ENCODE measurements at places on chromosomes 6 and 20.

DNA sequence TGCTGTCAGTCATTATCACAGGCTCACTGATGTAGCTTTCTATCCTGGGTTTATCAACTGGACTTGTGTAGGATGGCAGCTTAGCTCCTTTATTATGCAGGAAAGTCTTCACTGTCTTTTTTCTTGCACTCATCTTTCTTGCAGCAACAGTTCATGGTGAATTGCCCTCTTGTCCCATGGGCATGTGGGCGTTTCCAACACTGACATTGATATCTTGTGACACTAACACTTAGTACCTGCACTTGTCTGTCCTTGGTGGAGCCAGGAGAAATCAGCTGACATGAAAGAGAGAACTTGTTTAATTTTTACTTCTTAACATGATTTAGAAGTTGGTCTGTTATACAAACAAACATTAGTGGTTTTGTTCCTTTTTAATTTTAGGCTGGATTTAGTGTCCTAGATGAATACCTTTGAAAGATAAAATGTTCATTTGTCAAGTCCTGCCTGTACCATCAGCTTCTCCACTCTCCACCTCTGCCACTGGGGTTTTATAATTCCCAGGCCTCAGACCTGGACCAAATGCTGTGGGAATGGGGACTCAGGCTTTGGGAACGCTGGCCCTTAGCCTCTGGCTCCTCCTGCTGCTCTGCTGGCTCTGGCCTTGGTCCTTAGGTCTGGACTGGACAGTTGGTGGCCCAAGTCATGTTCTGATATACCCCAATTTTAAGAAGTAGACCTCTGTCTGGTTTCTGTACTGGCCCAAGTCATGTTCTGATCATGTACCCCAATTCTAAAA lies 161.0 kb upstream of the LAMP5 start:
- DNase-seq, result peak; percentile 45

DNA sequence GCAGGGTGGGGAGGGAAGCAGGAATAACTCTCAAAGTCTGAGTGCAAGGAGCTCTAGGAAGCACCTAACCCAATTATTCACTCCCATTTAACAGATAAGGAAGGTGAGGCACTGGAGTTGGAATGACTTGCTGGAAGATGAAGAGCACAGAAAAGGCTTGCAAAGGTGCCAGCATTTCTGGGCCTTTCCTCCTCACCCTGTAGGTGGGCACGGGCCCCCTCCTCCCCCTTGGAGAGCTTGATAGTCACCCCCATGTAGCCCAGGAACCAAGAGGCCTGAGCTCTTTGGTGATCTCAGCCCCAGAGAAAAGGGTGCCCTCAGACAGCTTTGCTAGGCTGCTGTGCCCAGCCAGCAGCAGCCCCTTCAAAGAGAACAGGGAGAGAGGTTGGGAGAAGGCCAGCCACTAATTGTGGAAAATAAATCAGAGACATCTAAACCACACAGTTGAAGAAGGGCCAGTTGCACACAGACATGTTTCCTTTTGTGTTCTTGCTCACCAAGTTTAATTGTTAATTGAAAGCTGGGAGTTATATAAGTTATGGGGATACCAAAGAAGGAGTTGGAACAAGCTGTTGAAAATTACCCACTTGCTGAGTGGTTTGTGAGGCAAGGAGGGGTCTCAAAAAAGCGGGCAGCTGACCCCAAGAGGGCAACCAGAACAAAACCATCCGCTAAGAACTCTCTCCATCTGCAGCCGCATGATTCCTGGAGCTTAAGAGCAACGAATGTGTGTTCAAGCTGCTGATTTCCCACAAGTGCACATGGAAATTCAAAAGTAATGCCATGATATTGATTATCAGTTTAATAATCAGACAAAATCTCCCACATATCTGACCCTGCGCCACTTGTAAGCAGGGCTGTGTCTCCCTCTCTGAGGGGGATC lies 77.0 kb downstream of the MRPL14 start:
- no peak for DNase-seq

GRCh38 chr6:39638126-39638822 lies 86.9 kb downstream of the KIF6 start:
- no peak for DNase-seq

- DNase-seq, result peak; percentile 78
These were observed 1.8 kb downstream of the FOXO3 start for GRCh38 chr6:108562503-108562993.

DNA sequence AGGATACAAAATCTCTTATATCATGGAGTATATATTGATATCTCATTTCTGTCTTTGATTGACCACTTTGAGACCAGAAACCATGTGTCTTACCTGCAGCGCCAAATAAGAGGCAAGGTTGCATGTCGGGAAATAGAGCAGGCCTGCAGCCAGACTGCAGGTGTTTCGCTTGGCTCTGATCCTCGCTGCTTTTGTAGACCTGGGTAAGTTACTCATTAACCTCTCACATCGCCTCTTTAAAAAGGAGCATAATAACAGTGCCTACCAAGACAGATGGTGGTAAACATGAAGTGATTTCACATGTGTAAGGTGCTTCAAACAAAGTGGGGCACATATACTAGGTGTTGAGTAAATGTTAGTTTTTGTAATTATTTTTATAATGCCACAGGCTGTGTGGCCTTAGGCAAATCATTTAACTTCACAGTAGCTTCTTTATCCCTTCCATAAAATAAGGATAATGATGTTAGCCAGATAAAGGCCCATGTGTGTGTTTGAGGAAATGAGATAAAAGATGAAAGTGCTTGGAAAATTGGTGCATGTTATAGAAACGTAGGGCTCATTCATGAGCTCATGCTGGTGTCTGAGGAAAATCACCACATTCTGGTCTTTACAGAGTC lies 248.8 kb upstream of the MAP3K7 start:
- no peak for DNase-seq

DNA sequence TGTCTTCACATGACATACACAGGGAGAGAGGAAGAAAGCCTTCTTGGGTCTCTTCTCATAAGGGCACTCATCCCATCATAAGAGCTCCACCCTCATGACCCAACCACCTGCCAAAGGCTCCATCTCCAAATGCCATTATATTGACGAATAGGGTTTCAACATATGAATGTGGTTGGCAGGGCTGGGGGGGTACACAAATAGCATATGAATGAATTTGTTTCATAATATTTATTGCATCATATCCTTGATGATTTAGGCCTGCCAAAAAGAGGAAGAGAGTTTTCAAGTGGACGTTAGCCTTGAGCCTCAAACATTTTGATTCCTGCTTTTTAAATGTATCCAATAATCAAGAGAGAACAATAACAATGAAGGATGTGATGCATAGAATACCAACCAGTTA lies 26.2 kb upstream of the OPRM1 start:
- peak; percentile 71 for DNase-seq

DNA sequence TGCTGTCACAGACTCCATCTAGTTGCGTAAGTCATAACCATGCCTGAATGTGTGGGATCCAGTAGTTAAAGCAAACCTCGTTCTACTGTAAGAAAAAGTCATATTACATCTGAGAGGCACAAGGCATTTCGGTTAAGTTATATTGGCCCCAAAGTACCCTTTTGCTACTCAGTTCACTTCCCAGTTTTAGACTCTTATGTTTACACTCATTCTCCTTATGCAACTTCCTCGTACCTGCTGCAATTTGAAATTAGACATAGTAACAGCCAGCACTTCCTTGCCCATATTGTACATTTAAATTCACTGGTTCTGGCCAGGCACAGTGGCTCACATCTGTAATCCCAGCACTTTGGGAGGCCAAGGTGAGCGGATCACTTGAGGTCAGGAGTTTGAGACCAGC lies 37.0 kb downstream of the PEX7 start:
- peak; percentile 12 for DNase-seq

DNA sequence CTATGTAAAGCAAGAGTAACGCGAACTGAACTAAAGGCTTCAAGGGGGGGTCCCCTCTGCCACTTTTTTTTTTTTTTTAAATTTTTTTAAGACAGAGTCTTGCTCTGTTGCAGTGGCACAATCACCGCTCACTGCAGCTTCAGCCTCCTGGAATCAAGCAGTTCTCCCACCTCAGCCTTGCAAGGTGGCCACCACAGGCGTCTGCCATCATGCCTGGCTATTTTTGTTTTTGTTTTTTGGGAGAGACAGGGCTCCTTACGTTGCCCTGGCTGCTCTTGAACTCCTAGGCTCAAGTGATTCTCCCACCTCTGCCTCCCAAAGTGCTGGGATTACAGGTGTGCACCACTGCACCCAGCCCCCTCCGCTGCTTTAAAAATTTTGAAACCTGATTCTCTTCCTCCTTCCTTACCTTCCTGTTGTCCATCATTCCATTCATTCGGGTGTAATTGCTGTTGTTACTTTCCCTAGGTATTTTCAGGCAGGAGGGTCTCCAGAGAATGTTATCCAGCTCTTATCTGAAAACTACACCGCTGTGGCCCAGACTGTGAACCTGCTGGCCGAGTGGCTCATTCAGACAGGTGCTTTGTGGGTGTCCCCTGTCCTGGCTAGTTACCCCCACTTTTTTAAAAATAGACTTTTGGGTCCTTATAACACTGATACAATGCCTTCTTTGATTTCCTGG lies 5.4 kb downstream of the NELFCD start:
- DNase-seq, result no peak

DNA sequence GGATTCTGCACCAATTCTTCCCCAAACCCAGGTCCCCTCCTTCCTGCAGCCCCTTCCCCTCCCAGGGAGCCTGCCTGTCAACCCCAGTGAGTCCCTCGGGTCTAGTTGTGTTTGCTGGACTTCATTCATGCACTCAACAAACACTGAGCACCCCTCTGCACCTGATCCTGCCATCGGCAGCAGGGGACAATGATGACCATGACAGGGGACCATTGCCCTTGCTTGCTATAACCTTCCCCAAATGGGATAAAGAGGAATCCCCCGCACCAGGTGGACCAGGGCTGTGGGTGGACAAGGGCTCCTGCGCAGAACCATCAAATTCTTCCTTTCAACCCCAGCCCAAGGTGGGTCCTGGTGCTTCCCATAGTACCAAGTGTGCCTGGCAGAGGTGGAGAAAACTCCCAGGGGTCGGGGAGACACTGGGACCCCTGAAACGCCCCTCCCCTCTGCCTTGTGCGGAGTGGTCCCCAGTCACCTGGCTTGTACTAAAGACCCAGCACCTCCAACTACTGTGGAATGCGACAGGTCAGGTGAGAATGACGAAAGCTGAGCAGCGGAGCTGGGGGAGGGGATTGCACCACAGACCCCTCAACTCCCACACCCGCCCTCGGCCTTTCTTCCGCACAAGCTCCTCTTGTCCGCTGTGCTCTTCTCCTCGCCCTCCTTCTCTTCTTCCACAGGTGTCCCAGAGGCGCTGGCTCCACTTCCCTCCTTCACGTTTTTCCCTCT lies 119.9 kb upstream of the ZNF217 start:
- DNase-seq, result no peak

- no peak for DNase-seq
These were observed 259.2 kb downstream of the UTRN start for GRCh38 chr6:144544266-144544830.

DNA sequence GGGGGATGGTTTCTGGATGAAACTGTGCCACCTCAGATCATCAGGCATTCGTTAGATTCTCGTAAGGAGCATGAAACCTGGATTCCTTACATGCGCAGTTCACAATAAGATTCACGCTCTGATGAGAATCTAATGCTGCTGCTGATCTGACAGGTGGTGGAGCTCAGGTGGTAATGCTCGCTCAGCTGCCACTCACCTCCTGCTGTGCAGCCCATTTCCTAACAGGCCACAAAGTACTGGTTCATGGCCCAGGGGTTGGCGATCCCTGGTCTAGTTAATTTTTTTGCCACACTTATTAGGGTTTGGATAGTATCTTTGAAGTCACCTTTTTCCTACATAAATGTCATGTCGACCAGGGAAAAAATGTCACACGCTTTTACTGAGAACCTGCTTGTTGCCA lies 96.8 kb upstream of the MLIP start:
- DNase-seq, result no peak

DNA sequence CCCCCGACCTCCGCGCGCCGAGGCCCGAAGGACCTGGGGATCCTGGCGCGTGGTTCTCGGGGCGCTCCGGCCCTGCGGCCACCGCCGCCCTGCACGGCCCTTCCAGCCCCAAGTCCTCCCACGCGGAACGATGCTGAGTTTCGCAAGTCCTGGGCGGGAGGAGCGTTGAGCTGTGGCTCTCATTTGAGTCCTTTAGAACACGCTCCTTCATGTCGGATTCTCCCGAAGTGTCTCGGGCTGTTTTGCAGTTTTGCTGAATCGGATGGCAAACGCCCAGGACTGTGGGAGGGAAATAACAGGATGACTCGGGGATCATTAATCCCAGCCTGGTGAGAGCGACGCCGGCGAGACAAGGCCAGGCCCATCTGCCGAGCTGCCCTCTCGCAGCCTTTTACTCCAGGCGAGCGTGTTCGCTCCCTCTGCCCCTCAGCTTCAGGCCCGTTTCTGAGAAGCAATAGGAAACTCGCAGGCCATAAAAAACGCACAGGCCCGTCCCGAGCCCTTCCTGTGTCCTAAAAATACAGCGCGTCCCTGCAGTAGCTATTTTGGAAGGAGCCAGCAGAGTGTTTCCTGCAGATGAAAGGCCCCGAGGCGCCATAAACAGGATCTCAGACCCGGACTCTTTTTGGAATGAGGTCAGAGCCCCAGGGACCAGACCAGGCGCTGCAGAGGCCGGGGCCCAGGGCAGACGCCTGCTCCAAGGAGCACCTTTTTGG lies 153.5 kb downstream of the DLL1 start:
- no peak for DNase-seq

DNA sequence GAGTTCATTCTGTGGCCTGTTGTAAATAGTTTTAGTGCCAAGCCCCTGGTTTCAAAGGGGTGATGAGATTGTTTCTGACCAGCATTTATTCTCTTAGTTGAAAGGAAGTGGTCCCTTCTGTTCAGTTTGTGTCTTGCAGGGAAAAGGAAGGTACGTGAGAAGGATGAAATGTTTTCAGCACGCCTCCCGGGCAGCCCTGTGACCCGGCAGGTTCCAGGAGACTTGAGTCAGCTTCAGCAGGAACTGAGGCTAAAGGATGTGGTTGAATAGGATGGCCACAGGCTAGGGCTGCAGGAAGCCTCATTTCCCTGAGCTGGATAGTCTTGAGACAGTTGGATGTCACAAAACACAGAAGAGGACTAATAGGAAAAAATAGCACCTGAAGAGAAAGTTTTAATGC lies 132.4 kb upstream of the SYNDIG1 start:
- DNase-seq, result no peak

DNA sequence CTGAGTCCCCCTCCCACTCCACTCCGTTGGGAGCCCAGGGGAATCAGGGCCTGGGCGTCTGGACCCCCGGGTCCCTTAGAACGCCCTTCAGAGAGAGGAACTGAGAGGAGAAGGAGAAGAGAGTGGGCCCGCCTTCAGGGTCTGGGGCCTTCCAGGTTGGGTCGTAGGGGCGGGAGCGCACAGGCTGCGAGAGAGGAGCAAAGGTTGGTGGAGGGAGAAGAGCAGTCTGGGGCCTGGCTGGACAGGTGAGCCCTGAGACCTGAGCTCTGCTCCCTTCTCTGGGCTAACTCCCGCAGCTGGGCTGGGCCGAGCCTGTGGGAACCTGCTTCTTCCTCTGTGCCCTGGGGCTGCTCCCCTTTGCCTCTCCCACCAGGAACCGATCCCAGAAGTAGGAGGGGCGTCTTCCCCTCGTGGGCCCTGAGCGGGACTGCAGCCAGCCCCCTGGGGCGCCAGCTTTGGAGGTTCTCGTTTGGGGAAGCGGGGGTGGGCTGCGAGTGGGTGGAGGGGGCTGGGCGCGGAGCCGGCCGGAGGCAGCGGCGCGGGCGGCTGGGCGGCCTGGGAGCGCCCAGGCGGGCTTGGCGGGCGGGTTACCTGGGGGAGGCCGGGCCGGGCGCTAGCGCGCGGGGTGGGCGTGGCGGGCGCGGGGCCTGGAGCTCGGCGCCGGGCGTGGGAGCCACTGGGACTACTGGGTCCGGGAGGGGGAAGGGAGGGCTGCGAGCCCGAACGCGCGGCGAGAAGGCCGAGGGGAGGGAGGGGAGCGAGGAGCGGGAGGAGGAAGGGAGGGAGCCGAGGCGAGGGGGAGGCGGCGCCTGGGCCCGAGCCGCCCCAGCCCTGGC lies at the start of gene DDR1:
DDR1 (plus strand) TSS at position 835 of the 836 bp plus-strand sequence. CDS start 4,211 bp downstream, outside the sequence.
- DNase-seq, result peak; percentile 63

All from suppressor macrophage treated with lipopolysaccharide for 1 hour (primary cell).